Esophagus squamous epithelium (tissue), 5 donors: ENCODE measurements at places on chromosomes 6 and 20.

- DNase-seq, result no peak
Measured at GRCh38 chr6:43307451-43308100, 1.1 kb downstream of the CRIP3 start.

GRCh38 chr20:59318201-59318790 is 17.9 kb downstream of the EDN3 start:
- no peak for DNase-seq

GRCh38 chr6:3281631-3282475 is 23.1 kb downstream of the PSMG4 start:
- DNase-seq, result no peak

- no peak for DNase-seq
Measured at GRCh38 chr6:145544041-145544440, 191.3 kb downstream of the EPM2A start.

GRCh38 chr20:5654557-5654956 is 95.6 kb upstream of the SHLD1 start:
- DNase-seq, result no peak

DNA sequence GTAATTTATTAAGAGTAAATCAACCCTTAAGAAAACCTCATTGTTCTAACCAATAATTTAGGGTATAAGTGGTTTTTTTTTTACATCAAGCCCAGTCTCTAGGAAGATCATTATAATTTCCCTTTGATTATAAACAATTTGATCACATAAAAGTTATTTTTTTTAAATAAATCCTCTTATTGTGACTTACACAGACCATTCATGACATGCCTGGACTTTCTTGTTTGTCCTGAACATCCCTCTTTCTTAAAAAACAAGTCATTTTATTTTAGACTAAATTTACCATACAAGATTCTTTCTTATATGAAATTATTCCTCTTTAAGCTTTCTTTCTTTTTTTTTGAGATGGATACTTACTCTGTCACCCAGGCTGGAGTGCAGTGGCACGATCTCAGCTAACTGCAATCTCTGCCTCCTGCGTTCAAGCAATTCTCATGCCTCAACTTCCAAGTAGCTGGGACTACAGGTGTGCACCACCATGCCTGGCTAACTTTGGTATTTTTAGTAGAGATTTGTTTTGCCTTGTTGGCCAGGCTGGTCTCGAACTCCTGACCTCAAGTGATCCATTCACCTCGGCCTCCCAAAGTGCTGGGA is 53.6 kb upstream of the AGPAT4 start:
- DNase-seq, result no peak

DNA sequence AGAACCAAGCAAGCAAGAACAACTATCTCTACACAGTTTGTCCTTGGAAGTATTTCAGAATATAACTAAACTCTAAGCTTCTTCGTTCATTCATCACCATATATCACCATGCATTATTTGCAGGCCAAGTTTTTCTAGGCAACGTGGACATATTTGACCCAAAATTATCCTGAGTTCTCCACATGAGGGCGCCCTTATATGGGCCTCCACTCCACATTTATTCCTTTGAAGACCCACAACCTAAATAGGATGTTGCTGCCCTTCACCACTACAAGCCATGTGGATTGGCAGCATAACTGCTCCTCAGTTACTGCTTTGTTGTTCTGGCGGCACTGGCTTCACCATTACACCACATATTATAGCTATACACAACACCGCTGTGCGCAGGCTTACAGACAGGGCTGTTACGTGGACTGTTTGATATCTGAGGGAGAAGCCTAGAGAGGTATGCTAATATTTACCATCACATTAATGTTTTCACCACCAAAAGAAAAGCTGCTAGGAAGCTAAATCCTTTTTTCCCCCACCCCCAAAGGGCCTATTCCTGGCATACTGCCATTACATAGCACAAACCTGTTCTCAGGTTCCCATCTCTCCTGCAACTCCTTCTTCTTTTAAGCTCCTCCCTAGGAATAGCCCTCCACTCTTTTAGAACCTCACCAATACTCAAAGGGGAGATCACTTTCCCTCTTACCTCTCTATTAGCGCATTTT is 411.7 kb downstream of the C6orf118 start:
- no peak for DNase-seq

DNA sequence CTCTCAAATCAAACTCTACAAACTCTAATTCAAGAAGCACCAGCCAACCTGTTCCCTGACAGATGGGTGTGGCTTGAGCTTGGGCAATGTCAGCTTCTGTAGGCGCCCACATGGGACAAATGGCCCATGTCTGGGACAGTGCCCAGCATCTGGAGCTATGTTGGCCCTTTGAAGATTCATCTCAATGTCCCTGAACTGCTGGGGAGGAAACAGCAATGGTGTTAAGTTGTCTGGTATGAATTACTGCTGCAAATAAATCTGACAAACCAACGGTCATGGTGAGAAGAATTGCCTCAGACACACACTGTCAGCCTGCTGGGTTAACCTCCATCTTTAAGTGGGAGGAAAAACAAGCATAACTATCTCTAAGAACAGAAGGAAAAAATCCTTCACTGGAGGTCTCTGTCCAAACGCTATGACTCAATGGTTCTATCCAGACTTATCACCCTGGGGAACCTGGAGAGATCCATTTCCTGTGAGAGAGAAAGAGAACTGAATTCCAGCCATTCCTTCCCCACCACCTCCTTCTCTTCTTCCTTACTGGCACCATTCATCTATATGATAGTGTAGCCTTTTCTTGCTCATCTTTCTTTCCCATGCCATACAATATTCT is 274.9 kb downstream of the CDH26 start:
- DNase-seq, result no peak

- DNase-seq, result no peak
Measured at GRCh38 chr6:56949925-56950495, 4.9 kb upstream of the BEND6 start.

- no peak for DNase-seq
Measured at GRCh38 chr20:50348096-50348495, 157.5 kb downstream of the CEBPB start.

- no peak for DNase-seq
Measured at GRCh38 chr20:35302421-35303335, 10.5 kb upstream of the FAM83C start.

DNA sequence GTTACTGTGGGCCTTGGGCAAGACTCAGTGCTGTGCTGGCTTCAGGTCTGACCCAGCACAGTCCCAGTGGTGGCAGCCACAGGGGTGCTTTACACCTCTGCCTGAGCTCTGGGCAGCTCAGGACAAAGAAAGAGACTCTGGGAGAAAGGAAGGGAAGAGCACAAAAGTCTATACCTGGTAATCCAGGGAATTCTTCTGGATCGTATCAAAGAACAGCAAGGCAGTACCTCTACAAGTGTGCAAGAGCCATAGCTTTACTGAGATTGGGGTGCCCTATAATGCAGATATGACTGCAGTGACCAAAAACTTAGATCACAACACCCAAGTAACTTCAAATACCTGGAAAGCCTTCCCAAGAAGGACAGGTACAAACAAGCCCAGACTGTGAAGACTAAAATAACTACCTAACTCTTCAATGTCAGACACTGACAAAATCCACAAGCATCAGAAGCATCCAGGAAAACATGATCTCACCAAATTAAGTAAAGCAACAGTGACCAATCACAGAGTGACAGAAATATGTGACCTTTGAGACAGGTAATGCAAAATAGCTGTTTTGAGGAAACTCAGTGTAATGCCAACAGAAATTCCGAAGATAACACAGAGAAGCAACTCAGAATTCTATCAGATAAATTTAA is 47.9 kb upstream of the LIN28B start:
- DNase-seq, result no peak

DNA sequence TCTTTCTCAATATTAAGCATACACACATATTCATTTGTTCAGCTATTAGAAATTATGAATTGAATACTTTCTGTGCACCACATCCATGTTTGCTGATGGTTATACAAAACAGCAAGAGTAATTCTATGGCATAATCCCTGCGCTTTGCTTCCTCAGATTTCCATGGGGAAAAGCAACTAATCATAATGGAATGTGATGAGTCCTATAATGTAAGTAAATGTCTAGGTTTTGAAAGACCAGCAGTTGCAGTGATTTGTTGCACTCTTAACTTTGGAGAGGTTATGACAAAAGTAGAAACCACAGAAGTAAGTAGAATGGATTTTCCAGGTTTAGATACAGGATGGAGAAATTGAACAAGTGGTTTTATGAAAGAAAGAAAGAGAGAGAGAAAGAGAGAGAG is 652.1 kb downstream of the CBLN4 start:
- DNase-seq, result no peak

- DNase-seq, result no peak
Measured at GRCh38 chr20:14113416-14113815, 118.1 kb downstream of the MACROD2 start.

GRCh38 chr20:43975096-43975768 is 60.6 kb downstream of the TOX2 start:
- no peak for DNase-seq

GRCh38 chr6:42819803-42820511 is 38.1 kb downstream of the BICRAL start:
- no peak for DNase-seq

DNA sequence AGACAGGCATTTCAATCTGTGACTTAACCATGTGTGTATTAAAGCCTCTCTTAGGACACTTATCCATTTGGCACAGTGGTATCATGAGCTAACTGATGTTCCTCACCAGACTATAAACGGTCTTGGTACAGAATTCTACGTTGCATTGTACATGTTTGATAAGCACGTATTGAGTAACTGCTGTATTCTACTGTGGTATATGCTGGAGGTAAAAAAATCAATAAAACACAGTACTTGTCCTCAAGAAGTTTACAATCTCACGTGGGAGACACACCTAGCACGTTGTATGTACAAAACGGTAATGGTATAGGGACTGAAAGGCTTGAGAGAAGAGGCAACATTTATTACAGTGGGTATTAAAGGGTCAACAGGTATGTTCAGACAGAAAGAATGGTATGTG is 33.2 kb upstream of the FAM83C start:
- DNase-seq, result no peak

GRCh38 chr6:15400572-15401004 is 154.7 kb downstream of the JARID2 start:
- no peak for DNase-seq
